ENCODE measurements at places on chromosomes 16 and 17.

DNA sequence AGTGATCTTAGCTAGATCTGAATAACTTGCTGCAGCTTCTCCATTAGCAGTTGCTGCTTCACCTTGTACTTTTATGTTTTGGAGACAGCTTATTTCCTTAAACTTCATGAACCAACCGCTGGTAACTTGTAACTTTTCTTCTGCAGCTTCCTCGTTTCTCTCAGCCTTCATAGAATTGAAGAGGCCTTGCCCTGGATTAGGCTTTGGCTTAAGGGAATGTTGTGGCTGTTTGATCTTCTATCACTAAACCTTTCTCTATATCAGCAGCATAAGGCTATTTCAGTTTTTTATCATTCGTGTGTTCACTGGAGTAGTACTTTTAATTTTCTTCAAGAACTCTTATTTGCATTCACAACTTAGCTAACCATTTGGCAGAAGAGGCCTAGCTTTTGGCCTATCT, 21.5 kb upstream of the TMEM92 start:
- DNase-seq = no peak

DNA sequence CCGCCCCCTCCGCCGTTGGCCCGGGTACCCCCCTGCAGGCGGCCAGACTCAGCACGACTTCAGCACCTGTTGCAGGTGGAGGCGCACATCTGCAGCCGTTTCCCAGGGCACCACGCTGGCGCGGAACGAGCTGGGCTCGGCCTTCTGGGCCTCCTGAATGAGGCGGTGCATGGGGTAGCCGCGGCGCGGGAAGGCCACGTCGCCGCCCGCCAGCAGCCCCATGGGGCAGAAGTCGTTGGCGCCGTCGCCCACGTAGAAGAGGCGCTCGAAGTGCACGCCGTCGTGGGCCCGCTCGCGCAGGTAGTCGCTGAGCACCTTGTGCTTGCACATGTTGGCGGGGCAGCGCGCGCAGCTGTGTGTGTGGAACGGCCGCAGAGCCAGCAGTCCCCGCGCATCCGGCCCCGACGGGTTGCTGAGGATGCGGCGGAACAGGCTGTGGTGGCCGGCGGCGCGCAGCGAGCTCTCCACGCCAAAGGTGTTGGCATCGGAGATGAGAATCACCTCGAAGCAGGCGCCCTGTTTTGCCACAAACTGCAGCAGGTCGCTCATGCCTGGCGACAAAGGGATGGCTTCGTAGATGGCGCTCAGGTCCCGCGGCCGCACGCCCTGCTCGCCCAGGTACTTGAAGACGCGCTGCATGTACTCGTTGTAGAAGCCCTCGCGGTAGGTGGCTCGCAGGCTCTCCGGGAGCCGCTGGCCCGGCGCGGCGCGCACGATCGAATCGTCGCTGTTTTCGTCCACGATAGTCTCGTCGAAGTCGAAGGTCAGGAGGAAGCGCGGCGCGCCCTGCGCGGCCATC, 6.2 kb downstream of the PHOSPHO1 start:
- peak; percentile 39 for DNase-seq

DNA sequence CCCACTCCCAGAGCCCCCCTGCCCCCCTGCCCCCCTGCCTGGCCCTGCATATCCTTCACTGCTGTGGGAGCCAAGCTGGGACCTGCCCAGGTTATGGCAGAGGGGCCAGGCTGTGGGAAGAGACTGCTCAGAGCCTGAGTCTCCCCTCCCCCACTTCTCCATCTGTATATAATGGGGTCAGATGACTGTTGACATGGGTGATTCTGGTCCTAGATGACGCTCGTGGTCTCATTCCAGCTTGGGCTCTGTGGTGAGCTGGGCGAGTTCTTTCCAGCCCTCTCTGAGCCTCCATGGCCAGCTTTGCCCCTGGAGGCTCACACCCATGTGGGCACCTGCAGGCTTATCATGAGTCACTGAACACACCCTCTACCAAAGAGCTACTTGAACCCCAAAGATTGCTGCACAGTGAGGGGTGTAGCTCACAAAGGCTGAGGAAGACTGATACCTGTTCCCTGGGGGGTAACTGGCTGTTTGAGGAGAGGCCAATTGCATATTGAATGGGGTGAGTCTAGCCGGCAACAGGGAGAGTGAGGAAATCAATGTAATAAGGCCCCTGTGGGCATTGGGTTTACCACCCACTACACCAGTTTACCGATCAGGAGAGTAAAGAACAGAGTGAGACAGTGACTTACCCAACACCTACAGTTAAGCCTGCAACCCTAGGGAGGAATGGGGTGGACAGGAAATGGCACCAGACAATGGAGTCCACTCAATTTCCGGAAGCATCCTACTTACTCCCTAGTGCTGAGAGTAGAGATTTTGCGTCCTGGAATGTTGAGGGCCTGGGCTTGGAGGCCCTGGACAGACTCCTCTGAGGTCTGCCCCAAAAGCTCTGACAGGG, 4.2 kb upstream of the SREBF1 start:
- DNase-seq = no peak

DNA sequence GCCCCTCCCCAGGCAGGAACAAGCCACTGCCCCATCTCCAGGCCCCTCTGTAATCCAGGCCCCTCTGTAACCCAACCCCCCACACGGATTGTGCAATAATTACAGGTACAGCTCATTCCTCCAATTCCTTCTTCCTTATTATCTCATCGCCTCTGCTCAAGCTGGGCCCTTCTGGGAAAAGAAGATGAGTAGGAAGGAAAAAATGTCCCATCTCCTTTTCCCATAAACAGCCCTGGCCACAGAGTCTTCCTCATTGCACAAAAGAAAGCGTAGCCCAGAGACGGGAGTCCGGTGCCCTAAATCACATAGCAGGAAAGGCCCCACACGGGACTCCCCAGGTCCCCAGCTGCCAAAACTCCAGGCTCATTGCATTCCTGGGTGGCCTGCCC, 3.6 kb upstream of the LITAFD start:
- DNase-seq = no peak

DNA sequence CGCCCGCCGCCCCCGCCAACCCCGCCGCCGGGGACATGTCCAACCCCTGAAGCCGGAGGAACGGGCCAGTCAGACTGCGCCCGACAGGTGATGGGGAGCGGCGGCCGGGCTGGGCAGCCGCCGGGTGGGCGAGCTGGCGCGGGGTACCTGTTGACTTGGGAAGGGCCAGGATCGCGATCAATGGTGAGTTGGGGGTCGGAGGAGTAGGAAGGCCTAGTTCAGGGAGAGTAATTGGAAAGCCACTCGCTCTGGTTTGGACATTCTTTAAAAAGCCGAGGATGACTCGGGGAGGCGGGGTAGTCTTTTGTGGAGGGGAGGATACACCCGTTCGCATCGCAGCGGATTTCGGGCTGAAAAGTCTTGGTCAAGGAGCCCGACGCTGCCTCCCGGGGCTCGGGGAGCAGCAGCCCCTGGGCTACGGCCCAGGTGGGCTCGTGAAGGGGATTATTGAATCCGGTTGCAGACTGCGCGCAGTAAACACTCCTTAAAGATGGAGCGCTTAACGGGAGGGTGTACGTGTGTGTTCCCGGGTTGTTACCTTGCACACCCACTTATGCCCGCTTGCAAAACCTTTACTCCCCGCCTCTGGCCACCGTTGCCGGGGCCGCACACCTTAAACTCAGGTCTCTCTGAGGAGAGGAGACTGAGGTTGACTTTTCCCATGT, 123.8 kb downstream of the GOSR1 start:
- peak; percentile 4 for DNase-seq

- DNase-seq = no peak
These were observed 1138.5 kb downstream of the CDH11 start for GRCh38 chr16:63983401-63983800.

DNA sequence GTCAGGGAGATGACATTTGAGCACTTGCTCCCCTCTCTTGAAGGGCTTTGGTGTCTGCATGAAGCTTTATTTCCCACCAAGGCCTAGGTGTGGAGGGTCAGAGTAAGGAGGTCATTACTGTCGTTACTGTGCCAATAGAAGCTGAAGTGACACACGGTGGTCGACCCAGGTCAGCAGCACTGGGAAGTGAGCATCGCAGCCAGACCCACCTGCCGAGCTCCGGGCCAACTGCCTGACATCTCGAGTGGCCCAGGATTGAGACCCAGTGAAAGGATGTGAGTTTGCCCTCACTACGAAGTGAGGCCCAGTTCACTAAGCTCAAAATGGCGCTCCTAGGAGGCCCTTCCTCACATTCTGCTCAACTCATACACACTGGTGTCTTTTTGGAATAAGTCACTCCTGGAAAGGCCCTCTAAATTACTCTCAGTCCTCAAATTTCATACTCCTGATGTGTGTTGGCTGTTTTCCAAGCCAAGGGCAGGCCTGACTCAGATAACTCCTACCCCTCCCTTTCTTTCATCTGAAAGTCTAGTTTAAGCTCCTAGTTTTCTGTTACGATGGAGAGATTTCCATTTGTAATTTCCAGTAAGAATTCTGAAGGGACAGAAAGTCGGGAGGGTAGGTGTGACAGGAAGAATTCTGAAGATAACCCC, 200.4 kb downstream of the LGALS9B start:
- no peak for DNase-seq

DNA sequence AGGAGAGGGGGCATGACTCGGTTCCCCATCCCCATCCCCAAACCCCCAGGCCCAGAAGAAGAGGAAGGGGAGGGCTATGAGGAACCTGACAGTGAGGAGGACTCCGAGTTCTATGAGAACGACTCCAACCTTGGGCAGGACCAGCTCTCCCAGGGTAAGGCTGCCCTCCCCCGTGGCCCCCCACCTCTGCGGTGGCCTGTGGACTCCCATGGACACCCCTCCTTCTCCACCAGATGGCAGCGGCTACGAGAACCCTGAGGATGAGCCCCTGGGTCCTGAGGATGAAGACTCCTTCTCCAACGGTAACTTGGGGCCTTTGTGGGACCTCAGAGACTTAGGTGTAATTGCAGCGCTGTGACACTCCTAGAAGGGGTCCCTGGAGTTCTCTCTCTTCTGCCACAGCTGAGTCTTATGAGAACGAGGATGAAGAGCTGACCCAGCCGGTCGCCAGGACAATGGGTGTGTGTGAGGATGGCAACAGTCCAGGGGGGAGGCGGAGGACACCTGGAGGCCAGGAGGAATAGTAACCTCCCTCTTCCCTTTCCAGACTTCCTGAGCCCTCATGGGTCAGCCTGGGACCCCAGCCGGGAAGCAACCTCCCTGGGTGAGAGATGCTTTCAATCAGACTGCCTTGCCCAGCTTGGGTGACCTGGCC, 5.6 kb downstream of the CD19 start:
- DNase-seq = no peak

DNA sequence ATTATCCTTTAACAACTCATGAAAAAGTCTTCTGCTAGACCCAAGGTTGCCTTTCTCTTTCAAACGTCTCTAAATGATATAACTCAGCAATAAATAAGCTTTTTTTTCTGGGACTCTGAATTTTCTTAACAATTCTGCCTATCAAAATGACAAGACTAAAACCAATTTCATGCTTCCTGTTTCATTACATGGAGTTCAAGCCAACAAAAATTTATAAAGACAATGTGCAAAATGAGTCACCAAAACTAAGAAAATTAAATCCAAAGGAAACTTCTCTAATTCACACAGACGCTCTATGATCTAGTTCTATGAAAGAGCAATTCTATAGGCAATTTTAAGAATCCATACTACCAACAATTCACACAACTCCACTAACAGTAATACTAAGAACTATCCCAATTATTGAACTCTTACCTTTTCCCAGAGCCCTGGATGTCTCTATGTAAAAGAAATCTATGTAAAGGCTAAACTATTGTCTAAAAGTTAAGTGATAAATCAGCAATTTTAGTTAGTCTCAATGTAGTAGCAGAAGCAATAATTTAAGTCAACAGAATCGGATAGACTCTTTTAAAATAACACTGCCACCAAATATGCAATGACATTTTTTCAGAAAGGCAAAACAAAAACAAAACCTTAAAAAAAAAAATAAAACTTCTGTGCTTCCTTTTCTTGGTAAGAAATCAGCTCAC, 44.2 kb downstream of the ZZEF1 start:
- DNase-seq = no peak

- no peak for DNase-seq
These were observed 27.0 kb downstream of the CCR7 start for GRCh38 chr17:40538019-40538935.

GRCh38 chr16:20673882-20674683, 23.4 kb downstream of the ACSM1 start:
- DNase-seq = no peak

DNA sequence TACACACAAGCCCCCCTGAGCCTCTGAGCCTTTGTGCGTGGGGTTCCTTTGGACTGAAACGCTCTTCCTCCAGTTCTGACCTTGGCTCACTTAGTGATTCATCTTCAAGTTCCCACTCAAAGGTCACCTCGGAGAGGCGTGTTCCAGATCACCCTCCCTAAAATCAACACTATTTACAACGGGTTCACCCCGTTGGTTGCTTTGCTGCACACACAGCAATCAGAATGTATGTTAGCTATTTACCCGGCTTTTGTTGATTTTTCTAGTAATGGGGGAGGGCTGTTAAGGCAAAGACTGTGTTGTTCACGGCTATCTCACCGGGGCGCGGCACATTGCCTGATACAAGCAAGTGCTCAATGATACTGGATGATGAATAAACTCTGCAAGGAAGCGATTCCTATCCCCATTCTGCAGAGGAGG, 977 bp downstream of the NAGPA start:
- no peak for DNase-seq

DNA sequence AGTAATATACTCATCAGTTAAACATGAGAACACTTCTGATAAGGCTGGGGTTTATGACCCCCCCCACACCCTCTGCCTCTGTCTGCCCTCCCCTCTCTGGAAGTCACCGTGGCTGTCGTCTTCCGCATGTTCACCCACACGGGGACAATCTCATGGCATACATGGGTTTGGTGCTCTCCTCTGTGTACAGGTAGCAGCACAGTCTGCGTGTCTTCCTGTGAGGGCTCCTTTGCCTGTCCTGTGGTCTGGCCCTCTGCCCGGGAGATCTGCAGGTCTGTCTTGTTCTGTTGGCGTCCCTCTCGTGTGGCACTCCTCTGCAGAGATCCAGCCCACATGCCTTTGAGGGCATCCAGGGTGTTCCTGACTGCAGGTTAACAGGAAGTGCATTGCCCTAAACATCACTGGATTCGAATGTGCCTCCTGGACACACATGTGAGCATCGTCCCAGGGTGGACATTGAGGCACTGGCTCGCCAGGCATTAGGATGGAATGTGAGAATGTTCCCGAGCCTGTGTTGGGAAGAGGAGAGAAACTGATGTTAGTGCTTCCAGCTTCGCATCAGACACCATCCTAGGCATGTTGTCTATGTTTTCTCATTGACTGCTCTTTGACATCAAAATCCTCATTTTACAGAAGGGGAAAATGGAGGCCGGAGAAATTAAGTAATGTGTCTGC, 54.5 kb downstream of the NKD1 start:
- DNase-seq = peak; percentile 17

- no peak for DNase-seq
These were observed 11.9 kb upstream of the SLC38A10 start for GRCh38 chr17:81306898-81307510.

- DNase-seq = no peak
These were observed 23.7 kb downstream of the LASP1 start for GRCh38 chr17:38893607-38894006.
